WTC11 (cell line): ENCODE measurements at places on chromosomes 11 and 22.

DNA sequence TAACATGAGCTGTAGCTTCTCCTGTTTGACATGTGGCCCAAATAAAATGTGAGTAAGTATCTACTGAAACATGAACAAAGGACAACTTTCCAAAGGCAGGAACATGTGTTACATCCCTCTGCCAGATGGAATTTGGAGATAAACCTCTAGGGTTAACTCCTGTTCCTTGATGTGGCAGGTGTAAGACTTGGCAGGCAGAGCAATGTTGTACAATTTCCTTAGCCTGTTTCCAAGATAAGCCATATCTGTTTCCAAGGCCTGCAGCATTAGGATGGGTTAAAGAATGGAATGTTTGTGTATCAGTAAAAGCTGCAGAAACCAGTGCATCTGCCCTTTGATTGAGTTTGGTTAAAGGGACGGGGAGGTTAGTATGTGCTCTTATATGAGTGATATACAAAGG, 8.8 kb upstream of the DNAJB13 start:
- DNase-seq: no peak

DNA sequence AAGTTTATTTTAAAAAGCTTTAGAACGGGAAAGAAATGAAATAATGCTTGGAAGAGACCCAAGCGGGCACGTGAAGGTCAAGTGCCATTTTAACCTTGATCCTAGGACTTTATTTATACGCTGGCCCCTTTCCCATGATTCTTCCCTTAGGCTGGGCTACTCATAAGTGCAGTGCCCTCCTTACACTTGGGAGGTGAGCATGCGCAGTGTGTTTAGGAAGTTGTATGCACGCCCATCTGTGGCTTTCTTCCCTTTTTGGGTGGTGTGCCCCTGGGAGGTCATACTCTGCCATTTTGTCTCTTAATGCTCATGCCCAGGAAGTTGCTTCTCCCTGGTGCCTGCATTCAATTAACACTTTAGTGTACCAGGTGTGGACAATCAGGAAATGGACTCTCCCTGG, 239.7 kb downstream of the SWAP70 start:
- DNase-seq: no peak

DNA sequence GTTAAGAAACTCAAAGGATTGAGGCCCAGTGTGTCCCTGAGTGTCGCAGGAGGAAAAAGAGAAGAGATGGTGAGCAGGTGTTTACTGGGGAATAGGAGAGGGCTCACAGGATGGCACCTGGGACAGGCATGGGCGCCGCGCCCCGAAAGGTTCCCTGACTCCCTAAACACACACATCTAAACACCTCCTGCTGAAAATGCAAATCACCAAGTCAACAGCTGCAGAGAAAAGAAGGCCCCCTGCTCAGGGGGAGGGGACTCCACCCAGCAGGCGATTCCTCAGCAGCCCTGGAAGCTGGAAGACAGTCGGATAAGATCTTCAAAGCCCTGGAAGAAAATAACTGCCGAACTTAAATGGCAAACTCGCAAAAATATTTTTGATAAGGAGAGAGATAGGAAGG, 377.2 kb downstream of the BRD1 start:
- DNase-seq: peak; percentile 52

GRCh38 chr22:24867323-24868022, 61.5 kb downstream of the SGSM1 start:
- no peak for DNase-seq

DNA sequence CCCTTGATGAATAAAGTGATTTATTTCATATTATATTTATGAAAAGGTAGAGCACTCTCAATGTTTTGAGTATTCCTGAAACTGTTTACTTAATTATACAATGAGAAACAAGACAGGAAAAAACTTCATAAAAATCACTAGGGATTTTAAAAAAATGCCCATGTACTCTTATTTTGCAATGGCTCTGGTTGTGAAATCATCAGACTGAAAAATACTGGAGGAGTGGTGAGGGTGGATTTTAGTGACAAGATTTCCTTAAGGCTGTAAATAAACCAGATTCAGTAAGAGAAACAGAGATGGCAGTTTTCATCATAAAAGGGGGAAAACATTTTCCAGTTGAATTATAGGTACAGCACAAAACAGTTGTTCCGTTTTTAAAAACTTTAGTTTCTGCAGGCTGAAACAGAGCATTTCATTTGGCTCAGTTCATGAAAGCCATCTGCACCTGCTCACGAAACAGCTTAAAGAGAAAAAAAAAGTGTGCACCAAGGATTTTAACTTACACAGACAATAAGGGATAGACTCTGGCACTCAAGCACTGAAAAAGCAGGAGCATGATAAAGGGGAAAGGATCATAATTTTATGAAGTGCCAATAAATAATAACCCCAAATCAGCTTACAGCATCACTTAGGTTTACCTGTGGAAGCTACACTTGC, 100.7 kb downstream of the MAML2 start:
- no peak for DNase-seq

- DNase-seq: peak; percentile 5
These were observed 3.1 kb upstream of the KCNQ1OT1 start for GRCh38 chr11:2702771-2703362.

- no peak for DNase-seq
These were observed 15.7 kb downstream of the TESMIN start for GRCh38 chr11:68735646-68736045.

- DNase-seq: no peak
These were observed 7.8 kb downstream of the SLCO2B1 start for GRCh38 chr11:75158696-75159150.

DNA sequence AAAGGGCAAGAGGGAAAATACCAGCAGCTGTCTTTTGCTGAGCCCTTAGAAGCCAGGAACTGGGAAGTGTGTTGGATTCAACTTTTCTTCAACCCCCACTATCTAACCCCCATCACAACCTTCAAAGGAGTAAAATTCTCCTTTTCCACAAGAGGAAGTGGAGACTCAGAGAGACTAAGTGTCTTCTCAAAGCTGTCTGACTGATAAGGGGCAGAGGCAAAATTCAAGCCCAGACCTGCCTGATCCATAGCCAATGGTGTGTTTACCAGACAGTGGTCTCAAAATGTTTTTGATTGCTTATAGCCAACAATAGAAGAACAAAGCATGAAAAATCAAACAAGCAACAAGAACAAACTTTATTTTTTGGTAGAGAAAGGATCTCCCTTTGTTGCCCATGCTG, 707.0 kb downstream of the NTM start:
- no peak for DNase-seq

GRCh38 chr11:99814738-99815137, 794.0 kb downstream of the CNTN5 start:
- DNase-seq: no peak

DNA sequence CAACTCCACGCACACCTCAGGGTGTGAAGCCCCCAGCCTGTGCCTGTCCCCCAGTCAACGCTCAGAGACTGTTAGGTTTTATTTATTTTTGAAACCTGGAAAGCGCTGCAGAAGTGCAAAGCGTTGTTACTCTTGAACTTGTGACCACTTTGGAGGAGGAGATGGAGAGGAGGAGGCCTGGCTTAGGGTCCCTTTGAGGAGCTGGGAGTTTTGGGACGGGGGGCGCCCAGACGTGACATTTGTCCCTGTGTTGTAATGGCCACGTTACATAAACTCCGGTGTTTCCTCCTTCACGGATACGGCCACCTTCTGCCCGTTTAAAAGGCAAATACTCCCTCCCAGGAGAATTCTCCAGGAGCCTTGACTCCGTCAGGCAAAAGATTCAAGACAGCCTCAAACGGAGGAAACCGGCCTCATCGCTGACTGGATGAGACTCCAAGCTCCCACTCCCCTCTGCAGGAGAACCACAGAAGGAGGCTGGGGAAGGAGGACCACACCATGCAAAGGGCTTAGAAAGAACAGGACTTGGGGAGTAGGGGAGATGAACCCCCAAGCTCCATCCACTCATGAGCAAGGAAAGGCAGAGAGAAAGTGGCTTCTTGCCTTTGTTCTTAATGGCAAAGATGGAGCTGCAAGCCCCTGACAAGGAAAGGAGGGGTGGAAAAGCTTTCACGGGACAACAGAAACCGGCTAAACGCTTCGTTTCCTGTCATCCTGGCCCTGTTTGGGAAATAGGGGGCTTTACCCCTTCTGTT, 630 bp downstream of the PIK3IP1 start:
- DNase-seq: no peak

DNA sequence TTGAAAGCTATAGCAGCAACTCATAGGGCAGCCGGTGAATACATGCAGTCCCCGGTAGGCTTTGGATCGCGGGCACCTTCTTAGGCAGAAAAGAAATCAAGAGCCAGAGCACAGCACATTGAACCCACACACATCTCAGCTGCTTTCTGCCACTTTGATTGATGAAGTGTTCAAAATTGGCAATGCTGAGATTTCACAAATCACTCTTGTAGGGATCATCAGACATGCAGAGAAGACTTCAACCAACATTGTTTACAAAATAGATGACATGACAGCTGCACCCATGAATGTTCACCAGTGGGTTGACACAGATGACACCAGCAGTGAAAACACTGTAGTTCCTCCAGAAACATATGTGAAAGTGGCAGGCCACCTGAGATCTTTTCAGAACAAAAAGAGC, 350.2 kb upstream of the ARHGAP42 start:
- no peak for DNase-seq

- DNase-seq: no peak
These were observed 1.3 kb downstream of the PAFAH1B2 start for GRCh38 chr11:117145393-117145761.

GRCh38 chr11:120061036-120061760, 76.7 kb downstream of the TRIM29 start:
- DNase-seq: no peak

GRCh38 chr11:111982541-111983186, 42.5 kb upstream of the DLAT start:
- no peak for DNase-seq

GRCh38 chr11:92826136-92826535, 143.3 kb upstream of the MTNR1B start:
- DNase-seq: no peak

DNA sequence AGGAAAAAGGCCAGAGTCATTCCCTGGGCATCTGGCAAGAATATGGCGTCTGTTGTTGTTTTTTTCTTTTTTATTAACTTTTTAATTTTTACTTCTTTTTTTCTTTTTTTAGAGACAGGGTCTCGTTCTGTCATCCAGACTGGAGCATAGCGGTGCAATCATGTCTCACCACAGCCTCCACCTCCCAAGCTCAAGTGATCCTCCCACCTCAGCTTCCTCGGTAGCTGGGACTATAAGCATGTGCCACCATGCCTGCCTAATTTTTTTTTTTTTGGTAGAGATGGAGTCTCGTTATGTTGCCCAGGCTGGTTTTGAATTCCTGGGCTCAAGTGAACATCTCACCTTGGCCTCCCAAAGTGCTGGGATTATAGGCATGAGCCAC, 54.0 kb upstream of the PRDM11 start:
- no peak for DNase-seq

DNA sequence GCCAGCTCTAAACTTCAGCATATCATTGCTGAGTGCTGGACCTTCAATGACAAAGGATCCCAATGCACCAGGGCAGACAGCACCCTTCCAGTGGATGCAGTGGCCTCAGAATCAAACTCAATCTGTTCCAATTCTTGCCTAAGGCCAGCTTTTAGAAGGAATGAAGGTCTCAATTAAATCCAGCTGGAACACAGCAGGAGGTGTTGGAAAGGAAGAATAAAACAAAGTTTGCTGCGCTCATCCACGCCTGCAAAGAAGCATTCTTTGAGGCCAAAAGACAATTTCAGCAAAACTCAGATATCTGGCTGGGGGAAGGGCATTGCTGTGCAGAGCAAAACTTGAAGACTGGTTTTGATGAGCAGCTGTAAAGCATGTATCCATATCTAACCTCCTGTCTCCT, 120.7 kb downstream of the CCDC81 start:
- DNase-seq: no peak

DNA sequence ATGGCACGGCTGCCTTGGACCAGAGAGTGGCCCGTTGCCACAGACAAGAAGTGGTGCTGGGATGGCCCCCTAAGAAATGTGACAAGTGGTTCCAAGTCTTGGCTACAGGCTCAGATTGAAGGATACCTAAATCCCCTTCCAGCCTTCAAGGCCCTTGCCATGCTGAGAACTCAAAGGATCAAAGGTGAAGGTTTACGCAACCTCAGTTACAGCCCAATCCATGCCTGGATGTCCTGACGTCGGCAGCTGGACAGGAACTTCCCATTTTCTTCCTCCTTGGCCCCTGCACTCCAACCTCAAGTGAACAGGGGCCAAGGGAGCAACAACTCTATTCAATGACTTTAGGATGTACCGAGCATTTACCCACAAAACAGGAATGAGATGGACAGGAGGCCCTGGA, 95.4 kb downstream of the DHCR7 start:
- DNase-seq: no peak
